NCI-H1092 treated with DMSO at 0.1 percent for 48 hours (cell line): ENCODE measurements at places on chromosomes 6 and 20.

DNA sequence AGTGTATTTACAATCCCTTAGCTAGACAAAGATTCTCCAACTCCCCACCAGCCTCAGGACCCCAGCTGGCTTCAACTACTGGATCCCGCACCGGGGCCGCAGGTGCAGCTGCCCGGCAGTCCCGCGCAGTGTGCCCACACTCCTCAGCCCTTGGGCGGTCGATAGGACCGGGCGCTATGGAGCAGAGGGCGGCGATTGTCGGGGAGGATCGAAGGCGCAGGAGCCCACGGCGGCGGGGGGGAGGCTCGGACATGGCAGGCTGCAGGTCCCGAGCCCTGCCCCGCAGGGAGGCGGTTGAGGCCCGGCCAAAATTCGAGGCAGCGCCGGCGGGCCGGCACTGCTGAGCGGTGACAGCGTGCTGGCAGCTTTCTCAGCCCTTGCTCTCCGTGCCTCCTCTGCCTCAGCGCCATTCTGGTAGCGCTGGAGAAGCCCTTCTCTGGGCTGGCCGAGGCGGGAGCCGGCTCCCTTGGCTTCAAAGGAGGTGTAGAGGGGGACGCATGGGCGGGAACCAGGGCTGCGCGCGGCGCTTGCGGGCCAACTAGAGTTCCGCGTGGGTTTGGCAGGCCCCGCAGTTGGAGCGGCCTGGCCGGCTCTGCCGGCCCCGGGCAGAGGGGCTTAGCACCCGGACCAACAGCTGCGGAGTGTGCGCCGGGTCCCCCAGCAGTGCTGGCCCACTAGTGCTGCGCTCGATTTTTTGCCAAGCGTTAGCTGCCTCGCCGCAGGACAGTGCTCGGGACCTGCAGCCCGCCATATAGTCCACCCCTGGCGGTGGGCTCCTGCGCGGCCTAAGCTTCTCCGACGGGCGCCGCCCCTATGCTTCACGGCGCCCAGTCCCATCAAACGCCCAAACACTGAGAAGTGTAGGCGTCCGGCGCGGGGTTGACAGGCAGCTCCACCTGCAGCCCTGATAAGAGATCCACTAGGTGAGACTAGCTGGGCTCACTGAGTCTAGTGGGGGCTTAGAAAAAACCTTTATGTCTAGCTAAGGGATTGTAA, 32.4 kb upstream of the KIF13A start:
- no peak for DNase-seq

DNA sequence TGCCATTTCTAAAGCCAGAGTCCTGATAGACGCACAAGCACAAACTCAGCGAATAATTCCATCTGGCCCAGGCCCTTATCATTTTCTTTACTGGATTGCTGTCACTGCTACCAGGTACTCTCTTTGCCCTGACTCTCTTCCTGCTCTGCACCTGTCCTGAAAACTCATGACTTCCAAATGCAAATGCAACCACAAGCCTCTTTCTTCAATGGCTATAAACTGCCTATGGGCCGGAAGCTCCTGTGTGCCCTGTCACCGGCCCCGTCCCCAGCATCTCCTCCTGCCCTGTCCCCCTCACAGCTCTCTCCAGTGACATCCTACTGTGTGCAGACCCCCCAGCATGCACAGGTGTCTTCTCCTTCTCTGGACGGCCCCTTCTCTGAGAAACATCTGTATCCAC, 302.6 kb downstream of the GMDS start:
- DNase-seq = no peak

GRCh38 chr6:97497713-97498331, 214.8 kb upstream of the MMS22L start:
- DNase-seq = peak; percentile 59

- DNase-seq = no peak
Observed at GRCh38 chr6:89471287-89471867, 38.4 kb downstream of the ANKRD6 start.

GRCh38 chr20:18477218-18477617, 10.0 kb downstream of the POLR3F start:
- no peak for DNase-seq

GRCh38 chr6:117387454-117387974, 38.2 kb downstream of the ROS1 start:
- DNase-seq = no peak

GRCh38 chr6:143295932-143296331, 154.6 kb downstream of the ADAT2 start:
- DNase-seq = no peak

DNA sequence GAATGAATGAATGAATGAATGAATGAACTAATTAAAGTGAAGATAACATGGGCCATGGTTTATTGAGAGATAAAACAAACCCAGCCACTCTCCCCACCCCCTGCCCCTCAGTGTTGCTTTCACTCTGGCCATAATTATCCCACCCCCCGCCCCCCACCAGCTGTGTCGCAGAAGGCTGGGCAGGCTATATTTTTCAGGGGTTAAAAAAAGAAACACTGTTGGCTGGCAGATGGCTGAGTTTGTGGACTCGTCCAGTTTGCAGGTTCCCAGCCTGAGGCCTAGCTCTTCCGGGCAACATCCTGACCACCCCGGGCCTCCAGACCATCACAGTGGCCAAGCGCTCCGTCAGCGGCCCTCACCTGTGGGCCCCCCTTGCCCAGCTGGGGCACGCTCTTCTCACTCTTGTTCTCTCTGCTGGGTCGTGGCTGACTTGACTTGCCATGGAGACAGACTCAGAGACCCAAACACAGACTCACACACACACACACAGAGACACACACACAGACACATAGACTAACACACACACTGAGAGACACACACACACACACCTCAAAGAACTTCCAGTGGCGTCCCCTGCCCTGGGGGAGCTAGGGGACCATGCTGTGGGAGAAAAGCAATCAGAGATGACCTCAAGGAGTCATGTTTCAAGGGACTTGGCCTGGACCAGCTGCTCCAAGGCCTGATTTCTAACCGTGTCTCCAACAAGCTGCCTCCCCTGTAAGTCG, 2.2 kb upstream of the GRM4 start:
- DNase-seq = no peak

- DNase-seq = no peak
Observed at GRCh38 chr20:13650474-13650873, 11.7 kb upstream of the TASP1 start.

DNA sequence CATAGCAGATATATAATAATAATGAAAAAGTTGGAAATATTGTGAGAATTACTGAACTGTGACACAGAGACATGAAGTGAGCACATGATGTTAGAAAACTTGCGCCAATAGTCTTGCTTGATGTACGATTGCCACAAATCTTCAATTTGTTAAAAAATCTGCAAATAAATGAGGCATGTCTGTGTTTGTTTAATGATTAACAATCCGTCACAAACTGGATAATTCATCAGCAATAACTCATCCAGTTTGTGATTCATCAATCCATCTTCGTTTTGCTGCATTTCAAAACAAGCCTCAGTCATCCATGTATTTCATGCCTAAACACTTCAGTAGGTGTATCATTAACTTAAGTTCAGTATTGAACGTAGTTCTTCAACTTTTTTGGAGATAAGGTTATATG, 25.5 kb upstream of the SMIM26 start:
- no peak for DNase-seq

DNA sequence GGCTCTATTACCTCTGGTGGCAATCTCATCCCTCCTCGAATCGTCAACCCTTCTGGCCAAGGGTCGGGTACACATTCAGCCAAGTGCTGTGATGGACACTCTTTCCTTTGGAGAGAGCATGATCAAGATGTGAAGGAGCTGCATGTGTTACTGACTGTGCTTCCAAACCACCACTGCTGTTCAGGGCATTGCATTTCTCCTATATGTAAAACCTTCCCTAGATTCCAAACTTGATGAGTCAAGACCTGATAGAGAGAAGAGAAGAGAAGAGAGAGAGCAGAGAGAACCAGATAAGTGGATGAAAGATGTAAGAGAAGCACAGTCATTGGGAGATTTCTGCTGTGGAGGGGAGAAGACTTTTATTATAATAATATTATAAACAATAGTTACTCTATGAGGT, 162.2 kb downstream of the KCNQ5 start:
- no peak for DNase-seq

DNA sequence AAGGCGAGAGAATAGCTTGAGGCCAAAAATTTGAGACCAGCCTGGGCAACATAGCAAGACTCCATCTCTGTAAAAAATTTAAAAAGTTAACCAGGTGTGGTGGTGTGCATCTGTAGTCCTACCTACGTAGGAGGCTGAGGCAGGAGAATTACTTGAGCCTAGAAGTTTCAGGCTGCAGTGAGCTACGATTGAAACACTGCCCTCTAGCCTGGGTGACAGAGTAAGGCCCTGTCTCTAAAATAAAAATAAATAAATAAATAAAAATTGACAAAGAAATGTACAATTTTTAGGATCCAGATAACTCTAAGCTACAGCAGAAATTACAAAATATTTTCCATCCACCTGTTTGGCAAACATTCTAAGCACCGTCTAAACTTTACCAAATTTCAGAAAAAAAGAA, 941.0 kb upstream of the ADGRB3 start:
- no peak for DNase-seq

DNA sequence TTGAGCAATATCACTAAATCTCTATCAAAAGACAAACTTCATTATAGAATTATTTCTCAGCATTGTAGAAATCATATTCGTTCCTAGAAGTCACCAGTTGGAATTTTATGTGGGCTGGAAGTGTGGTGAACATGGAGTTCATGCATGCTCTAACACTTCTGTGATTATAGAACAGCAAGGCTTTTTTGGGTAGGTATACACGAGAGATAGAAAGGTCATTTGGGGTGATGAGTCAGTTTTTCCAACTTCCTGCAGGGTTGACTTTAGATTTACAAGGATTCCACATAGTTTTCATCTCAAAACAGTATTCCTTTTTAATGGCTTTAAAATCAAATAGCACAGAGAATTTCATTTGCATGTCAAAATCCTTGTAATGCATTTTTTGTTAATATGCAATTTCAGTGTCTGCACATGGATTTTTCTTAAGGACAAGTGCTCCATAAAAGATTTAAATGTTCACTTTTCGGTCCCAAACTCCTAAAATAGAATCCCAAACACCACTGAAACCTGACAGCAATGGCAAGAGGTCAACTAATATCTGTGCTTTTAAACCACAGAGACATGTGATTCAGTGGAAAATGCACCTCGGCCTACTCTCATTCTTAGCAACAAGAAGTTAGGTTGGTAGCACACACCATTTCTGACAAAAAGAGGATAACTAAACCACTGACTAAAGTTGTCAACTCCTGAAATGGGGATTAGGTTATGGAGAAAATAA, 211.0 kb downstream of the MOXD1 start:
- DNase-seq = no peak

DNA sequence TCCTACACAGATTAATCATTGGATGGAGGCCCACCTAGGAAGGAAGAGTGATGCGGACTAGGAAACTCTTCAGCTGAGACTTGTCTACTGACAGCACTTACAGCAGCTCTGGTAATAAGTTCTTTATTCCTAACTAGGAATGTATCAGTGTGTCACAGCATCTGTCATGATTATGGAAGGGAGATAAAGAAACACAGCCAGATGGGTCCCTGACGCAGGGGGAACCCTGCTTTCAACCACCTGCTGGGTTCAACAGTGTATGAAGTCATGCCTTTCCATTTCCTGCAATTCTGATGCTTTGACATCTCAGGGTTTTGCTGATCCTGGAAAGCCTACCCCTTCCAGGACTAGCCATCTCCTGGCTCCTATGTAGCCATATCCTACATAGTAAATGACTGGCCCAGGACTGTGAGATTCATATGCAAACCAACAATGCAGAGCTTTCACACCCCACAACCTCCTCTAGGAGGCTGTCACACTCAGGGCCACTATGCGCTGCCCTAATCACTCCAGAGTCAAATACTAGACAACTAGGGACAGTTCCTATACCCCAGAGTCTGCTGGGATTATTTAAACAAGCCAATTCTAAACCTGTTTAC, 29.0 kb upstream of the MANEA start:
- DNase-seq = no peak

DNA sequence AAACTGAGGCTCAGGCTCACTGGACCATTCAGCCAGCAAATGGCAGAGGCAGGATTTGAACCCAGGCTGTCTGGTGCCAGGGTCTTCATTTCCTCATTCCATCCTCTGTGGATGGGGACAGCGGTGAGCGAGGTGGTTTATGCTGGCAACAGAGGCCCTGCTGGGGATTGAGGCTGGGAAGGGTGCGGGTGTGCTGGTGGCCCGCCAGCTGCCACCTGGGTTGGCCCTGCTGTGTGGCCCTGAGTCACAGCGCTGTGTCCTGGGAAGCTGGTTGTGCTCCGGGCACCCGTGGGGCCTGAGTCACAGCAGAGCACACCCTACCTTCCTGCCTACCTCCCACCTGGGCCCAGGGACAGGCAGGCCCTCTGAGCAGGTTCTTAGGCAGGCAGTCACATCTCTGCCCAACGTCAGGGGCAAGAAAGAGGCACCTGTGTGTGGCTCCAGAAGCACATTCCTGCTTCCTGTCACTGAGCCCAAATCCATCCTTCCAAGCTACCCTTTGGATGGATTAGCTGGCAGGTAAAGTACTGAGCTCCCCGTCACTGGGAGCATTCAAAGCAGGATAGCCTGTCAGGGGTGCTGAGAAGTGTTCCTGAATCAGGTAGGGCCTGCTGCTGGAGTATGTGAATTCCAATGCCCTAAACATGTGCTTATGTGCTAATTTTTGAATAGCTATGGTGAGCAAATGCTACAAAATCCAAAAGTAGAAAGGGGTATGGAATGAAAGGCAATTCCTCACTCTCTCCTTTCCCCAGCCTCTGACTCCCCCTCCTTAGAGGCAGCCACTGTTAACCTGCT, 53.9 kb downstream of the CEBPB start:
- DNase-seq = no peak

GRCh38 chr6:103335412-103335811, 1524.3 kb downstream of the HACE1 start:
- DNase-seq = no peak

GRCh38 chr6:13435477-13436246, 51.7 kb downstream of the GFOD1 start:
- no peak for DNase-seq

DNA sequence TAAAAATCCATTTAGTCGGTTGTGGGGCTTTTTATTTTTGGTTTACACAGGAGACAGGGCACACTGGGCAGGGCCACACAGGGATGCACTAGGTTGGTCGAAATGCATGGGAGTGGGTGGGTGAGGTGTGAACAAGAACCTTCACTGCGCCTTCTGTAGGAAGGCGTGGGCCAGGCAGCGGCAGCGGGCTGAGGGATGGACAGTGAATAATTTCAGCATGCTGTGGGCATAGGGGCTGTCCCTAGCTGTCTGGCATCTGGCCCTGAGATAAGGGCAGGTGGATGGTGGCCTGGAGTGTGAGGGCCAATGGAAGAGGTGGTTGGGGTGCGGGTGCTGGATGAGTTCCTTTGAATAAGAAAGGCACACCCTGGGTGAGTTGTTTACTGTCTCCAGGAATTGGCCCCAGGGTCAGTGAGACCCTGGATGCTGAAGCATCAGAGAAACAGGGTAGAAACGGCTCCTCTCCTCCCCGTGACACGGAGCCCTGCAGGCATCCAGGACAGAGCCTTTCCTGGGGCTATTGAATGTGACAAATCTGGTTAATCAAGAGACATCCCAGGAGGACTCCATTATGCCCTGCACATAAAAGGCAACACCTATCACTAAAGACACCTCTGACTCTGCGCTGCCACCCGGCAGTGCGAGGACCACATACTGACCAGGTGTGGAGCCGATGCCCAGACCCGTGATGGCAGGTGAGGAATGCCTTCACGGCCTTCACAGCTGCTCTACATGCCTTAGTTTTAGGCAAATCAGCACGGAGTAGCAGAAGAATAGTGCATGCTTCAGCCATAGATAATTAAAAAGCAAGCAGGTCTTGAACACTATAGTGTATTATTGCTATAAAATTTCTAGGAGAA, 123.0 kb upstream of the SNX9 start:
- DNase-seq = no peak
